ENCODE measurements at places on chromosomes 5 and 9.

DNA sequence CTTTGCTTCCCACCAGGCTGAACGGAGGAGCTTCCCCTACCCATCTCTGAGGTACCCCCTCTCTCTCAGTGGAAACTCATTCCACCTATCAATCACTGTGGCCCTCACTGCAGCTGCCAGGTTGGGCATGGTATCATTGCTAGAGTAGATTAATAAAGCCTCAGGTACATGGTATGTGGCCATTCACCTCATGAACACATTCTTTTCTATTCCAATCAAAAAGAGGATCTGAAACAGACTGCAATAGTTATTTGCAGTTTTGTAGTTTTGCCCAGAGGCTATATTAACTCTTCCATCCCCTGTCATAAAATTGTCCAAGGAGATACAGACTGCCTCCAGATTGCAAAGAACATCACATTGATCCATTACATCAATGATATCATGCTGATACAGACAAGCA is 85.8 kb upstream of the MVB12B start:
- no peak for DNase-seq

DNA sequence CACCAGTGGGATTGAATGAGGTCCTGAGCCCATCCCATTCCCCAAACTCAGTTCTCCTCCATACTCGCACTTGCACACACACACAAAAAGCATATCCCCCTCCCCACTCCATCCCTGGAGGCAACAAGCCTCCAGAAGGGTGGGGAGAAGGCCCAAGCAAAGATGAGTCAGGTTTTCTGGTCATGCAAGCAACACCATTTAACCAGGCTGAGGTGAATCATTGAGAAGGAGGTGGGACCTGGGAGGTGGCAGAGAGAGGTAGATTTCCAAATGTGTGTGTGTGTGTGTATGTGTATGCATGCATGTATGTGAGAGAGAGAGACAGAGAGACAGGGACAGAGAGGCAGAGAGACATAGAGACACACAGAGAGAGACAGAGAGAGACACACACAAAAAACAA is 185.2 kb upstream of the TRIM32 start:
- peak; percentile 74 for DNase-seq

- no peak for DNase-seq
Measured at GRCh38 chr9:105760053-105760452, 65.7 kb downstream of the TMEM38B start.

GRCh38 chr9:37501957-37502596 is 16.3 kb downstream of the POLR1E start:
- DNase-seq, result no peak

DNA sequence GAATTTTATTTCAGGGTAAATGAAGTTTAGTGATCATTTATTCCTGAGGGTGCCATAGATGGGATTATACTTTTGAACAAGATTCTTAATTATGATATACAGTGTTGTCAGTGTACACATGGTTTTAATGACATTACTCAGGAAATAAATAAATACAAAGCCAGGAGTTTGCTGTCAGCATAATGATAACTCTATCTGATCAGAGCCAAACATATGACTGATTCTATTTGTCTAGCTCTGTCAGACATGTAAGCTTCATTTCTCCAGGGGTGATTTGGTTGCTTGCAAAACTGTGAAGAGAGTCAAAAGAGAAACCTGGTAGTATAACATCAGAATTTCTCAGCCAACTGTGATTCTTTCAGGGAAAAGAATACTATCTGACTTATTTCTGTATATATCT is 1425.8 kb upstream of the C9orf72 start:
- no peak for DNase-seq

DNA sequence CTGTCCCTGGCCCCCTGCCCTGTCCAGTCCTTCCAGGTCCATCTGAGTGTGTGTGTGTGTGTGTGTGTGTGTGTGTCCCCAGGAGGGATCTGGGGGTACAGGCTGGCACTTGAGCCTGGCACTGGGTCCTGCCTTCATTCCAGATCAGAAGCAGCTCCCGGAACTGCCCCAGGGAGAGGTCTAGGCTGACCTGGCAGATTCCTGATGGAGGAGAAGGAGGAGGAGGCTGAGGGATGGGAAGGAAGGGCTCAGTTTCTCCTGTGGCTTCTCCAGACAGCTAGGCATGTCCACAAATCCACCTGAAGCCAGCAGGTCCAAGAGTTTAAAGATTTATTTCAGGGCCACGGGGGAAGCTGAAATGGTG is 328 bp downstream of the NDST1 start:
- no peak for DNase-seq

DNA sequence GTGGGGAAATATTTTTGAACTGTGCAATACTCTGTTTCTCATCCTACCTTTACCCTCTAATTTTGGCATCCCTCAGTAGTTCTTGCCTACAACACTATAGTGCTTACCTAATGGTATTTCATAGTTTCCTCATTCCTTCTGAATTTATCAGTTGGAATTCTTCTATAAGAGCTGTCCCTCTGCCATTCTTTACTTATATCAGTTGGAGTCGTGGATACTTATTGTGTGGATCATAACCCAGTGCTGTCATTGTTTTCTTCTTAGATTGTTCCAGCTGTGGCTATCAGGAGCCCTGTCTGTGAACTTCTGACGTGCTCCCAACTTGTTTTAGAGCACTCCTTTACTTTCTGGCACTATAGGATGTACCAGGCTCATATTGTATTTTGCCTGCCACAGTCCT is 146.1 kb upstream of the OTULINL start:
- no peak for DNase-seq

DNA sequence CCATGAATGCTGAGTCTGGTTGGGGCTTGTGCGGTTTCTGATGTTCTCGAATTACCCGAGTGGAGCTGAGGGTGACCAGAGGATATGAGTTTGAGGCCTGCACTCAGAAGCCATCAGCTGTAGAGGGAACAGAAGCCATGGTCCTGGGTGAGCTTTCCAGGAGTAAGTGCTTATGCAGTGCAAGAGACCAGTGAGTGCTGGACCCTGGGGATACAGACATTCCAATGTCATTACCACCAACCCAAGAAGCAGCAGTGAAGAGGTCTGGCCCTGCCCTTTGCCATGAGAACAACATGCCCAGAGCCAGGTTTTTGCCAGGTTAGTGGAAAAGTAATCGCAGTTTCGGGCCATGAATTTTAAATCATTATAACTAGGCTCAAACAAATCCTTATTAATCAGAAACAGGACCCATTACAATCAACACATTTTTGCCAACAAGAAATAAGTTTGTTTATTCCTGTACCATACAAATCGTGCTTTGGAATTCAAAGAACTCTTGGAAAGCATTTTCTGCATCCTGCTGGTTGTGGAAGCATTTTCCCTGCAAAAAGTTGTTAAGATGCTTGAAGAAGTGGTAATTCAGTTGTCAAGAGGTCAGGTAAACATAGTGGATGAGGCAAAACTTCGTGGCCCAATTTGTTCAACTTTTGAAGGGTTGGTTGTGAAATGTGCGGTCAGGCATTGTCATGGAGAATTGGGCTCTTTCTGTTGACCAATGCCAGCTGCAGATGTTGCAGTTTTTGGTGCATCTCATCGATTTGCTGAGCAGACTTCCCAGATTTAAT is 154.6 kb downstream of the SYK start:
- DNase-seq, result peak; percentile 23

DNA sequence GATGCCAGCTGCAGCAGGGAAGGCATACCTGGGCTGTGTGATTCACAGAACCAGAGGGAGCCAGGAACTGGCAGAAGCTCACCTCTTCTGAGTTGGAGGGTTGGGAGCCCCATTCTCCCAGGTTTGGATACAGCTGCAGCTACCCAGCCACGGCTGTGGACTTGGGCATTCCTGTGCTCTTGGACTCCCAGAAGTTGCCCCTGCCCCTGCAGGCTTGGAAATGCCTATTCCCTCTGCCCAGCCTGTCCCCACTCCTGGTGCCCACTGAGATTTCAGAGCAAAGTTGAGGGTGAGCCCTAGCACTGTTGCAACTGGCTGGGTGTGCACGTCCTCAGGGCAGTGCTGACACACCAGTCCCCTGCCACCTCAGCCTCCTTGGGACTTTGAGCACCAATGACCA is 489.7 kb downstream of the SLCO4C1 start:
- no peak for DNase-seq

GRCh38 chr5:41822036-41822435 is 48.2 kb downstream of the OXCT1 start:
- DNase-seq, result no peak

DNA sequence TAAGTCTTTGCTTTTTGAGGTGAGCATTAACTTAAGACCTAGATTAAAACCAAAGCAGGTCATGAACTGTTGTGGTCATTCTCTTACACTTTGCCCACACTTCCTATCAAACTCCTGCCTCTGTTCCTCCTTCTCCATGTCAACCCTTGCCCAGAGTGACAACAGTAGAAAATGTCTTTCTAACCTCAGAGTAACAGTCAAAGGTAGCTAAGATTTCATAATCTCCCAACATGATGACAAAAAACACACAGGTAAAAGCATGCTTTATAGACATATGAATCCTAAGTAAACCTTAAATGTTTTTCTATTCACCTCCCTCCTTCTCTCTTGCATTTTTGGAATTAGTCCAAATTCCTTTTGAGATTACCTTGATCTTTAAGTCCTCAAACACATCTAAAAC is 422.3 kb downstream of the SPATA31D1 start:
- no peak for DNase-seq

DNA sequence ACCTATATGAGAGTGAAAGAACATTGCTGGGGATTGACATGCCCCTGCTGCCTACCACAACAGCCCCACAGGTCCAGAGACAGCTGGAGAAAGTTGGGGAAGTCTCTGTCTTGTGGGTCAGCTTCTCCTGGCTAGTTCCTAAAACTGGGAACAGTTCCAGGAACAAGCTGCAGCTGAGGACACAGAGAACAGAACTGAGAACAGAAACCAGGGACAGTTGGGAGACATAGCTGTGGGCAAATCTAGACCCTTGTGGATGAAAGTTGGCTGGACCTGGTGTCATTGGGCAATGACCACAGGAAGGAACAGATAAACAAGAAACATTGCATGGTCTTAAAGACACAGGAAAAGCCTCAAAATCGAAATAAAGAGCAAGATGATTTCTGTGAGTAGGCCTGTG is 58.3 kb upstream of the MOCS2 start:
- DNase-seq, result no peak

- no peak for DNase-seq
Measured at GRCh38 chr5:64506567-64507263, 900 bp downstream of the RGS7BP start.
